NCI-H774 (cell line): ENCODE measurements at places on chromosomes 1 and 21.

DNA sequence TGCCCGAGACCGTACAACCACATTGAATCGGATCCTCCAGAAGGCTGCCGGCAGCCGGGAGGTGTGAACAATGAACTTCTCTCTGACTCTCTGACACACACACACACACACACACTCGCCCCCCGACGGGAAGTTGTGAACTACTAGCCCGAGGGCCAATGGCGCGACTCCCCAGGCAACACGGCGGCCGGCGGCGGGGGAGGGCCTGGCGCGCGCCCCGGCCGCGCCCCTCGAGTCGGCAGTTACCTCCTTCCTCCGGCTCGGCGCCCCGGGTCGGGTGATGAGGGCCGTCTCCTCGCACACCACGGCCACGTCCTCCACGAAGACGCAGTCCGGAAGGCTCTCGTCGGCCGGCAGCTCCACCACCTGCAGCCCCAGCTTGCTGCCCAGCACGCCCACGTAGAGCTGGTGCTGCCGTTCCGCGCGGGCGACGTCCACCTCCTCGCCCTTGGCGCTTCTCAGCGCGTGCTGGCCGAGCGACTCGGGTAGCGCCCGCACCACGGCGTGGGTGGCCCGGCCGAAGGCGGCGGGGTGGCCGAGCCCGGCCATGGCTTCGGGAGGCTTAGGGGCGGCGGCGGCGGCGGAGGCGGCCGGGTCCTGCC is 361 bp downstream of the DDAH1 start:
- DNase-seq: peak; percentile 65

DNA sequence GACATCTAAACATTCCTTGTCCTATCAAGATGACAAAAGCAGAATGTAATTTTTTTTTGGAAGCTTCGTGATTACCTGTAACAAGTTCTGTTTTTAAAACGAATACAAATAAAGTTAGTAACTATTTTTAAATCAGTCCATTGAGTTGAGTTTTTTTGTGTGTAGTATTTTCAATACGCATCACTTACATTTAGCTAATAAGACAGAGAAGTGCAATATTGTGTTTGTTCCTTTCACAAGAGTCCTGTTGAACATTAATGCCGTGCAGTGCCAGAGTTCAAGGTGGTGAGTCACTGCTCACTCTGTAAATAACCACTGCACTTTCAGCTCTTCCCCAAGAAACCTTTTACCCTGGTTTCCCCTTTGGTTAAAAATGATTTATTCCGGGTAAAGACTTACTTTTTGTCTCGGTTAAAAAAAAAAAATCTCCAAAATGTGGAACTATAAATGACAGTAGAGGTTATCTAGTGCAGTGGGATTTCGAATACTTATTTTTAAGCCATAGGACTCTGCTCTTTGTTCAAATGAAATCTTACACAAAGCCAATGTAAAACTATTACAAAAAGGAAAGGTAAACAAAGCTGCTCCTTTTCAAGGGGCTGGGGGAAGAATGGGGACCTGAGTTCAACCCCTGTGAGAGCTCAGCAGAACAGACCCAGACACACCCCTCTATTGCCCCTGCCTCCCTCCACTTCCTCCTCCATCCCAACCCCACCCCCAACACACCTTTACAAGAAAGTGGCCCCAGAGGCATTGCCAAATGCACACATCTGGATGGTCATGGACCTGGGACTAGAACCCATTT is 14.8 kb upstream of the NCMAP start:
- DNase-seq: no peak

- DNase-seq: no peak
These were observed 1.3 kb downstream of the SMG5 start for GRCh38 chr1:156281281-156281680.

DNA sequence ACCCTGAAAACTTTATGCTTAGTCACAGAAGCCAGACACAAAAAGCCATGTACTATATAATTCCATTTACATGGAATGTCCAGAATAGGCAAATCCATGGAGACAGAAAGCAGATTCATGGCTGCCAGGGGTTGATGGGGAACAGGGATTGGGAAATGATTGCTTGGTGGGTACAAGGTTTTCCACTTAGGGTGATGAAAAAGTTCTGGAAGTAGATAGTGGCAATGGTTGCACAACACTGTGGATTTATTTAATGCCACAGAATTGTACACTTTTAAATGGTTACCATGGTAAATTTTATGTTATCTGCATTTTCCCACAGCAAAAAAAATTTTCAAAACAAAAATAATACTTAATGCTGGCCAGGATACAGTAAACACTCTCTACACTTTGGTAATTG is 40.6 kb downstream of the ENAH start:
- DNase-seq: no peak

- DNase-seq: no peak
These were observed 167.7 kb downstream of the ACTL8 start for GRCh38 chr1:17922833-17923232.

- DNase-seq: no peak
These were observed 40.2 kb upstream of the SOX13 start for GRCh38 chr1:204032642-204033235.

DNA sequence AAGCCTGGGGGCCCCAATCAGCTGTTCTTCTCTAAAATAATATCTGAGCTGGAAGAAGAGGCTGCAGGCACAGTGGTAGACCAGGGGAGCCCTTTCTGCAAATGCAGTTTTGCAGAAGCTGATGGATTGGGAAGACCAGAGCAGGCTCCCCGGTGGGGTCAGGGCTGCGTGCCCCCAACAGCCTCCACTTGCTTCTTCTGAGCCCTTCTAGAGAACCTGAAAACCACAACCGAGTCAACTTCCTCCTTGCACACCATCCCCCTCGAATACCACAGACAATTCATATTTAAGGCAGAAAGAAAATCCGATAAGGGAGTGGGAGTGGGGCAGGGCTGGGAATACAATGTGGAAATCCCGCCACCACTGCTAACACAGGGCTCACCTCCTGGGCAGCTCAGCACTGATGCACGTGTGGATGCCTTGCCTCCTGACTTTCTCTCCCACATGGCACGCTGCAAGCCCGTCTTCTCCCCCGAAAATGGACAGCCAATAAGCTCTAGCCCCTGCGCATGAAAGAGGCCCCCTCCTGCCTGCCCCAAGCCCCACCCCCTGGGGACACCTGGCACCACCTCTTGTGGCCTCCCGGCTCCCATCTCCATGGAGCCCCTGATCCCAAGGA is 25.4 kb upstream of the ALDH4A1 start:
- no peak for DNase-seq

GRCh38 chr1:100265562-100265930 is 470 bp upstream of the RTCA start:
- DNase-seq: no peak
